ENCODE measurements at places on chromosomes 7 and 10.
A peak's percentile ranks its signal among the peaks of the same experiment; 100 is the strongest.

- DNase-seq, result peak; percentile 88
Observed at GRCh38 chr7:71486856-71487628, 355.1 kb downstream of the GALNT17 start.

GRCh38 chr7:135459951-135460567 lies 49.8 kb downstream of the CNOT4 start:
- no peak for DNase-seq

GRCh38 chr10:20017961-20018360 lies 201.7 kb downstream of the PLXDC2 start:
- no peak for DNase-seq

DNA sequence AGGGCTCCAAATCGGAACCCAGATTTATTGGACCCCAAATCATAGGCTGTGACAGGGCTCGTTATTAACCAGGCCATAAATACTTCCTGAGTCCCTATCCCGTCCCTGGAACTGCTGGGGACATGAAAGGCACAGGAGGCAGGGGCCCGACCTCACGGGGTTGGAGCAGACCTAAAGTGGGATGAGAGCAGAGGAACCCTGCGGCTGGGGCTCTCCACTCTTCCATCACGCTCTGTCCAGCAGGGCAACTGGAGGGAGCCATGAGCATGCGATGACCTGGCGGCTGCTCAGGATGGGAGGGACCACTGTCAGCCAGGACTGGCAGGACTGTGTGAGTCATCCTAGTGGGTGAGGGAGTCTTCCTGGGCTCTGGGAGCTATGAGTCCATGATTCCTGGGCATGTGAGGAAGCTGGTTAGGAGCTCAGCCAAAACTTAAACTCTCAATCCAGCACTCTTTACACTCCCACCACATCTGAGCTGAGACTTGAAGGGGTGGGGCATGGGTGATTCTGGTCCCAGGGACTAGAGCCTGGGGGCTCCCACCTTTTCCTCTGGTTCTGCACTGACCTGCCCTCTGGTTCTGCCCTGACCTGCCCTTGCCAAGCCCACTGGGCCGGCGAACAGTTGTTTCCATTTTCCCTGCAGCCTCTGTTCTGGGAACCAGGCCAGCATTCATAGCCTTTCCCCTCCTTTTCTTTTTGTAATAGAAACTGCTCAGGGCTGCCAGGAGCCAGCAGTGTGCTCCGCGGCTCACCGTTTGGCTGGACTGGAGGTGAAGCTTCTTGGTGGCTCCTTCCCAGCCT lies 47.1 kb downstream of the SYPL1 start:
- peak; percentile 95 for DNase-seq

All from fibroblast of the conjunctiva (primary cell).